ENCODE measurements at places on chromosomes 2 and 18. TPM values are rescaled to one million over a fixed set of nuclear protein-coding genes. Genes with fewer than 3 reads are reported as not detected.

DNA sequence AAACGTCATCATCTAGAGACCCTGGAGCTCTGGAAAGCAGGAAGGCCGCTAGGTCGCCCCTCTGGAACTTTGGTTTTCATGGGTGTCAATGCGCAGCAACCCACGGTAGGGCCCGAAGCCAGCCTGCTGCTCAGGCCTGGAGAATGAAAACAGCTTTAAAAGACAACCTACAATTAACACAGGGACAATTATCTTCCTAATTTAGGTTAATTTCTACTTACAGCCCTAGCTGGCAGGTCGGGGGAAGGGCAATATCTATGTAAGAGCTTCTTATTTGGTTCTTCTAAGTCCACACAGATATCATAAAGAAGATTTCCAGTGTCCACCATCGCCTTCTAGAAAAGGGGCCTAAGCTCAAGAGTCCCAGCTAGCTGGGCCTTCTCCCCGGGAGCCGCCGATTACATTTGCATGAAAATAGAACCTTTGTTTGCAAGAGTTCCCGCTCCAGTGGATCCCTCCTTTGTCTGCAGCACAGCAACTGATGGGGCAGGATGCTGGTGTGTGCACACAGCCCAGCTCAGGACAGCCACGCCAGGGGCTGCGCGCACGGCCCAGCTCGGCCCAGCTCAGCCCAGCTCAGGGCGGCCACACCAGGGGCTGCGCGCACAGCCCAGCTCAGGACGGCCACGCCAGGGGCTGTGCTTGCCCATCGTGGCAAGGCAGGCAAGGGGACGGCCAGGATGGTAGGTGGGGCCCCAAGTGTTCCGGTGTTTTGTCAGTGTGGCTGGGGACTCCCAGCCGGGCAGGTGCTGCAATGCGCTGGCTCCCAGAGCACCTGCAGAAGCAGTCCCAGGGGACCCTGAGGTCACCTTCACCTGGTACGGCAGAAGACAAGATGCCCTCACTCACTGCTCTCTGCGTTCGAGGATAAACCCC, 109.1 kb downstream of the HDAC4 start:
- no peak for DNase-seq

DNA sequence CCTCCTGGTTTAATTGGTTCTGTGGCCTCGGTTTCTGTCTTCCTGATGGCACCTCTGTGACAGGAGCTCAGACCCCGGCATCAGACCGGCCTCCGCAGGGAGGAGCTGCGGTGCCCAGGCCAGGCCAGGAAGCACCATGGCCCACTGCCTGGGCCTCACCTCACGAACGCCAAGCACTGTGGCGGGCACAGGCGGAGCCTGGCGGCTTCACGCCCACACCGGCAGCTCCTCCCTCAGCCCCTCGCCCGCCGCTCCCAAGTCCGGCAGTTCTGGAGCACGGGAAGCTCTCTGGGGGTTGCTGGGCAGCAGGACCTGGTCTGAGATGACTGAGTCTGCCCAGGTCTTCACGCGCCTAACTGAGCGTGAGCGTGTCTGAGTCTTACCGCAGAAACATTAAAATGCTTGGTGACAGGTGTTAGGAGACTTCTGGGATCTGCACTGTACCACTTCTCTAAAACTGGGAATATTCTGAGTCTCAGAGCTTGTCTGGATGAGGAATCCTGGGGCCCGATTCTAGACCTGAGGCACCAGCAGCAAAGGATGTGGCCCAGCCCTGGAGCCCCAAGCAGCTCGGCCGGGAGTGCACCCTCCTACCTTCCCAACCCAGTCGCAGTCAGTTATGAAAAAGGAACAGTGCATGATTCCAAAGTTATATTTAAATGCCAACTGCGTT, 21.9 kb downstream of the RTP5 start:
- DNase-seq, result no peak

- DNase-seq, result peak; percentile 92
These were observed 36.6 kb downstream of the LONRF2 start for GRCh38 chr2:100285691-100286090.

DNA sequence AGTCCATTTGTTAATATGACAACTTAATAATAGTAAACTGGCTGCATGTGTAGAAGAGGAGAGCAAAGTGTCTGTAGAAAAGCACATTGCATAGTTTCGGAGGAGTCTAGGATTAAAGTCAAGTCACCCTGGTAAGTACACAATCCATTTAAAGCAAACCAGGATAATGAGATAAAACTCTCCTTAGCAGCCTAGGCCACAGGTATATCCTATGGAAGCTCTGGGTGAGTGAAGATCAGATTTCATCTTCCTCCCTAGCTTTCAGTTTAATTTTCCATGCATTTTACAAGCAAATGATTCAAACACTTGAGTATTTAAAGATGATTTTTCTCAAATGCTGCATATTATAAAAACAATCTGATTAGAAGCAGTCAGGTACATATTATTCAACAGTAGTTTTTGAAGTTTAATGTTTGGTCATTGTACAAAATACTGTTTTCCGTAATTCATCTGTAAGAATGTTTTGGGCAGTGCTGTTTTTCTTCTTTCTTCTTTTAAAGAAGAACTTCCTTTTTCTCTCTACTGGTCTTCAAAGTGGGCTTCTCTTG, 10.2 kb downstream of the CERS6 start:
- DNase-seq, result no peak

DNA sequence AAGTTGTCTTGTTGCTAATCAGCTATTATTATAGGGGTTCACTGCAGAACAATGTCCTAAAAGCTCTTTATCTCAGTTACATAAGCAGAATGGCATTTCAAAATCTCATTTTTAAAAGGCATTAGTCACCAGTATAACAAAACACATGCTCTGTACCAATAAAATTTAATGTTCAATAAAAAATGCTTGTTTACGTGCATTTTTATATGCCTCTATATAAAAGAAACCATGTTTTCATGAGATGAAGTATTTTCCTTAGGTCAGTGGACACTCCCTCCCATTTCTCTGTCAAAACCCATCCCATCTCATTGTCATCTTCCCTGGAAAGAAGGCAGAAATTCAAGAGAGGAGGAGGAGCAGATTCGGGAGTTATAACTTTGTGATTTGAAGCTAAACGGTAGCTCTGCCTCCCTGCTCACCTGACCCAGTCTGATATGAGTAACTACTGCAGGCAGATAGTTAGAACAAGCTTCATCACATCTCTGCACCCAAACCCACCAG, 231.9 kb upstream of the SIX2 start:
- DNase-seq, result peak; percentile 50

The DYNAP gene
- not detected for total RNA-seq

DNA sequence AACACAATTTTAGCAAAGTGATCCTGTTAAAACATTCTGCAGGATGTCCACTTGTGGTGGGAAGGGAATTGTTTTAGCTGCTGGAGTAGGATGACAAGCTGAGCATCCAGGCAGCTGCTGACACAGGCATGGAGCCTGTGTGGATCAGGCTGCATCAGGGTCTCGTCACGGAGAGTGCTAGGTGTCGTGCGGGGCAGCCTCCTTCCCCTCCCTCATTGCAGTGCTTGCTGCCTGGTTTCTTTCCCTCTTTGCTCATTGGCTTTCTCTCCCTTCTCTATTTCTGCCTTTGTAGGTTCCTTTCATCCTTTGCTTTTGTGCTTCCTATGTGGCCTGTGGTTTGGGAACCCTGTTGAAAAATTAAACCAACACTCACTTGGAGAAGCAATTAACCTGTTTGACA, 172.9 kb downstream of the TPGS2 start:
- no peak for DNase-seq

The GPR35 gene
- 0.82 TPM for total RNA-seq

- DNase-seq, result peak; percentile 44
These were observed 67.0 kb downstream of the ZEB2 start for GRCh38 chr2:144452989-144453336.

The UGT1A3 gene
- total RNA-seq, result not detected

GRCh38 chr2:147223553-147224060, 621.2 kb upstream of the ACVR2A start:
- no peak for DNase-seq

GRCh38 chr2:25125976-25126375, 42.4 kb downstream of the POMC start:
- DNase-seq, result no peak

The CNTNAP5 gene
- total RNA-seq, result 0.30 TPM

DNA sequence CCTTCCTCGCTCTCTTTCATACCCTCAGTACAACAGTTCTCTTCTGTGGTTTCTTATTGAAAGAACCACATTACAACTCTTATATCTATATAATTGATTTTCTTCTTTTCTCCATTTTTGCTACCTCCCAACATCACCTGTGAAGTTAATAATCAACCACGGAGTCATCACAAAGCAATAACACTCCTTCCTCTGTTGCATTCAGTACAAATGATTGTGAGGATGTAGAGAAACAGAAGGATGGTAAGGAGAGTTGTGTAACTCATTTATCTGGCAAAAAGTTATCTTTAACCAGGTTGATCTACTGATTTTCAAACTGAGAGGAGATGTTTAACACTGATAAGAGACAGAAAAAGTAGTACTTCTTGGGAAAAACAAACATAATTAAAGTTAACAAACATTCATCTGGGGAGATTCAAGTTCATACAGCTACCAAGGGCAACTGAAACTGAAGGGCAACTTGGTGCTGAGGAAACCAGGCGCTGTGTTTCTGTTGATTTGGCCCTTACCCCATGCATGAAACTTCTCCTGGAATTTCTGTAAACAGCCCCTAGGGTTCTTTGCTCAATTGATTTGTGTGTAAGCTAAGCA, 14.2 kb downstream of the IDH1 start:
- no peak for DNase-seq

- DNase-seq, result no peak
These were observed 100.4 kb downstream of the LDLRAD4 start for GRCh38 chr18:13318731-13319501.

The IL36B gene
- total RNA-seq, result not detected

DNA sequence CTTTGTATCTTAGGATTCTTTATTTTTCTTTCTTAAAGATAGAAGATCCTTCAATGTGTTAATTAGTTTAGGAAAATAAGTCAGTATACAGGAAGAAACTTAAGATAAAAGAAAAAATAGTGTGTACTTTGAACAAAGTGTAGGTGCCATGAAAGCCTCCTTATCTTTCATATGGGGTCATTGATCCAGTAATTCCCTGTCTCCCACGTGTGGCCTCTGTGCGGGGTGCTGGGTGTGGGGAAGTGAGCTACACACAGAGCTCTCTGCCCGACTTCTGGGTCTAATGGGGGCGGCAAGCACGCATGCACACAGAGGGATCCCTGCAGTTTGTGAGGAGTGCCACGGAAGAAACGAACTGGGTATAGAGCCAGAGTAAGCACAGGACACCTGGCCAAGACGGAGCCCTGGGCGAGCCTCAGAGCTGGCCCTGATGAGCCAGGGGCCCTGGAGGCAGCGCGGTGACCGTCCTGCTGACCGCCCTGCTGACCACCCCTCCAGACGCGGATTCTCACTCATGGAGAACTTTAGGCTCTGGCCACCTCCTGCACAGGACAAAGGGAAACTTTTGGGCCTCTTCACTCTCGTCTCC, 253.5 kb downstream of the ACKR3 start:
- DNase-seq, result no peak

GRCh38 chr2:171712051-171712450, 24.8 kb downstream of the DYNC1I2 start:
- peak; percentile 82 for DNase-seq

The PHLPP1 gene
- 11.2 TPM for total RNA-seq

DNA sequence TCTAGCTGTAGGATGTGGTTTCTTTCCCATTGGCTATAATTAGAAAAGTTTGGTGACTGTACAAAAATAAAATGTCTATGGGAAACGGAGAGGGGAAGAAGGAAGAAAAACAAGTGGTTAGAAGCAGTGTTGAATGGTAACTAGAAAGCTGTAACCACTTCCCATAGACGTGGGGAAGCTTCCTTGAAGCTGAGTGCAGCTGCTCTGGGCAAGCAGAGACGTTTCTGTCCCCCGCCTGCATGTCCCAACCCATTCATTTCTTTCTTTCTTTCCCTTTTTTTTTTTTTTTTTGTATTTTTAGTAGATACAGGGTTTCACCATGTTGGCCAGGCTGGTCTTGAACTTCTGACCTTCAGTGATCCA, 367.8 kb upstream of the HS6ST1 start:
- peak; percentile 10 for DNase-seq

The CD8A gene
- total RNA-seq, result not detected

GRCh38 chr2:158724803-158725381, 70.2 kb upstream of the DAPL1 start:
- no peak for DNase-seq

The MC2R gene
- not detected for total RNA-seq

- no peak for DNase-seq
These were observed 289.4 kb downstream of the AFF3 start for GRCh38 chr2:99852956-99853355.

DNA sequence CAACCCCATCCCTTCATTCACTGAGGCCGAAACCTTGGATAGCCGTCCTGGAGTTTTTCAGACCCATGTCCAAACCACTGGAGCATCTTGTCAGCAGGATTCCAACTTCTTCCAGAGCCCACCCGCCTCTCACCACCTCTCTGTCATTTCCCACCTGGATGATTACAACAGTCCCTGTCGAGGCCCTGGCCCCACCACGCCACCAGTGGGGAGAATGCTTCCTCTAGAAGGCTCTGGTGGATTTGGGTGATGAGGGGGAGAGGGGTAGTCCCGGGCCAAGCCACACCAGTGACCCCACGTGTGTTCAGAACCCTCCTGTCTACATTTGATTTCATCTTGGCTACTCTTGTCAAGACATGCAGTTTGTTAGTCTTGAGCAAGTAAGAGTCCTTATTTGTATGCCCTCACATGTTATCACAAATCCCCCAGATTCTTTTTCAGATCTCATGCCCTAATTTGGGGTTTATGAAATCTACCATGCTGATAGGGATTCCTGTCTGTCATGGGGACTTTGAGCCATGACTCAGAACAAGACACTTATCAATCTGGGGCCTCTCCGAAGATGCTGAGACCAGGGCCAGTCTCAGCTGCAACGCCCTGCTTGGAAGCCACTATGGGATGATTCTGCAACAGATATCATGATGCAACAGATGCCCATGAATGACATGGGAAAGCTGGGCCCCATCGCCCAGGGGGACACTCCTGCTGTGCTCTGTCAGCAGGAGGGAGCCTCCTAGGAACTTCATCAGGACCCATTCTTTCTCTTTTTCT, 186.1 kb downstream of the ZFP36L2 start:
- DNase-seq, result no peak

The EPB41L3 gene
- total RNA-seq, result 92.3 TPM

The CYTIP gene
- total RNA-seq, result 0.16 TPM

DNA sequence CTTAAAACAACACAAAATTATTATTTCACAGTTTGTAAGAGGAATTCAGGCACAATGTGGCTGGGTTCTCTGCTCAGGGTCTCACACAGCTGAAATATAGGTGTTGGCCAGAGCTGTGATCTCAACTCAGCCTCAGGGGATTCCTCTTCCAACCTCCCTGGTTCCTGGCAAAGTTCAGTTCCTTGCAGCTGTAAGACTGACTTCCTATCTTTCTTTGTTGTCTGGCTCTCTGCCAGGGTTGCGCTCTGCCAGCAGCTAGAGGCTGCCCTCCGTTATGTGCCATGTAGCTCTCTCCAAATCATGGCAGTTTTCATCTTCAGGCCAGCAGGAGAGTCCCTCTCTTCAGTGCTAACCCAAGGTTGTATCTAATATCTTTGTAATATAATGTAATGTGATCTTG, 272.5 kb upstream of the KCNJ3 start:
- DNase-seq, result no peak

GRCh38 chr2:241629762-241630435, 7.1 kb downstream of the THAP4 start:
- peak; percentile 78 for DNase-seq

The GKN2 gene
- not detected for total RNA-seq

The UGT1A10 gene
- not detected for total RNA-seq

- no peak for DNase-seq
These were observed 1.1 kb upstream of the ZNF513 start for GRCh38 chr2:27381577-27382181.

- DNase-seq, result peak; percentile 5
These were observed 243.3 kb upstream of the KCNJ3 start for GRCh38 chr2:154455166-154455565.

Data from astrocyte (in vitro differentiated cells and primary cell).